D721Med (cell line): ENCODE measurements at places on chromosomes 11 and 22.

- DNase-seq, result no peak
These were observed 49.1 kb downstream of the DSCAML1 start for GRCh38 chr11:117747892-117748291.

GRCh38 chr11:104164028-104164520, at the start of gene PDGFD:
PDGFD (minus strand) TSS chr11:104164147.
- no peak for DNase-seq

DNA sequence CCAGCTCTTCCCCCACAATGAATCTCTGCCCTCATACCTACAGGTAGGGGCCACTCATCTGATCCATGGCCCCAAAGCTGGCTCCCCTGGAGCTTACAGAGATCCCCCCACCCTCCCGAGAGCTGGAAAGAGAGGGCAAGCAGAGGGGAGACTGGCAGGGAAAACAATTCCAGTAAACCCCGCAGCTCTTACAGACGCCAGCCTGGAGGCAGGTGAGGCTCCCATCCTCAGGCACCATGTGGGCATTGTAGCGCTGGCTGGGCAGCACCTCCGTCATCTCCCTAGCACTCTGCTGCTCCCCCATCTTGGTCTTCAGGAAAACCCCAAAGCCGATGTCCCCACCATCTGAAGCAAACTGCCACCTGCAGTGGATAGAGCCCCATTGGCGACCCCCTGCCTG, 14.1 kb downstream of the SEC14L4 start:
- DNase-seq, result no peak

- DNase-seq, result no peak
These were observed 13.3 kb upstream of the KCNQ1OT1 start for GRCh38 chr11:2713094-2713493.

- DNase-seq, result no peak
These were observed 597 bp downstream of the RPUSD4 start for GRCh38 chr11:126210871-126211235.

DNA sequence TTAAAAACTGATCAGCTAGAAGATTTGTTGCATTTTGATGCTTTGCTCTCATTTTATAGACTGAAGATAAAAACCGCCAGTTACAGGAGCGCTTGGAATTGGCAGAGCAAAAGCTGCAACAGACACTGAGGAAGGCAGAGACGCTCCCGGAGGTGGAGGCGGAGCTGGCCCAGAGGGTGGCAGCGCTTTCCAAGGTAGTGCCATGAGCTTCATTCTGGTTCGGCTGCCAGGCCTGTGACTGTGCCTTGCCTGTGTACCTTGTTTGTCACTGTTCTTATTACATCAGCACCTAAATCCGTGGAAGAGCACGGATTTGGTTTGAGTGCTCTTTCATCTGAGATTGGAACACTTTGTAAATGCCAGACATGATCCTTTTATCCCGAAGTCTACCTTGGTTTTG, 61.4 kb downstream of the PPFIA1 start:
- no peak for DNase-seq

DNA sequence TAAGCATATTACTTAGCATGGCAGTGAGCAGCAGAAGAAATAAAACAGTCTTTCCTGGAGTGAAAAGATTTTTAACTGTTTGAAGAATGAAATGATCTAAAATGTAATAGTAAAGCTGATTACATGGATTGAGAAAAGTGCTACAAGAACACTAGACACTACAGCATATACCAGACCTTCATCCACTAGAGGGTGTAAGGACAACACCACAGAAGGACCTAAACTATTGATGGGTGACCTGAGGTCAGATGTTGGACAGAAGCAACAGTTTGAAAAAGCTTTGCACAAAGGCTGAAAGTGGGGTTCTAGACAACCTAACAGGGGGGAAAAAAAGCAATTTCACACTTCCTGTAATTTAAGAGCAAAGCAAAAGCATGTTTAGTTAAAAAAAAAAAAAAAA, 97.7 kb downstream of the RBFOX2 start:
- DNase-seq, result no peak

GRCh38 chr11:67288198-67288451, 978 bp upstream of the ANKRD13D start:
- no peak for DNase-seq

DNA sequence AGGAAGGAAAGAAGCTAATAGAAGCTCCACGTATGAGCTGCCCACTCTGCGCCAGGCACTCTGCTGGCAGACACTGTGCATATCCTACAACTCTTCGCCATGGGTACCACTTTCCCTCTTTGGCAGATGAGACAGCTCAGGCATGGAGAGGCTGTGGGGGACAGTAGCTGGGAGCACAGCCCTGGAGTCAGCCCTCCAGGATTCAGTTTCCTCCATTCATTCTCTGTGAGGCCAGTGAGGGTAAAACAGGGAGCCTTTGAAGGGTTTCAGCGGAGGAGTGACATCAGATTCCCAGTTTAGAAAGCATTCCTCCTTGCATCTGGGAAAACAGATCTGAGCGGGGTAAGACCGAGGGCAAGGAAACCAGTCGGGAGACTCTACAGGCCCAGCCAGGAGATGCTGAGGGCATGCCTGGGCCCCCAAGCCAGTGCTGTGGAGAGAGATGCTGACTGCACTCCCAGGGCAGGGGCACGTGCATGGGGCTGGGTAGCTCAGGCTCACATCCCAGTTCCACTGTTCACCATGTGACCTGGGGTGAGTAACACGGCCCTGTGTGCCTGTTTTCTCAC, 58.3 kb upstream of the EMID1 start:
- DNase-seq, result no peak

- DNase-seq, result no peak
These were observed 15.7 kb downstream of the TPCN2 start for GRCh38 chr11:69064394-69064957.

- DNase-seq, result no peak
These were observed 93.5 kb upstream of the TIMP3 start for GRCh38 chr22:32707971-32708370.

DNA sequence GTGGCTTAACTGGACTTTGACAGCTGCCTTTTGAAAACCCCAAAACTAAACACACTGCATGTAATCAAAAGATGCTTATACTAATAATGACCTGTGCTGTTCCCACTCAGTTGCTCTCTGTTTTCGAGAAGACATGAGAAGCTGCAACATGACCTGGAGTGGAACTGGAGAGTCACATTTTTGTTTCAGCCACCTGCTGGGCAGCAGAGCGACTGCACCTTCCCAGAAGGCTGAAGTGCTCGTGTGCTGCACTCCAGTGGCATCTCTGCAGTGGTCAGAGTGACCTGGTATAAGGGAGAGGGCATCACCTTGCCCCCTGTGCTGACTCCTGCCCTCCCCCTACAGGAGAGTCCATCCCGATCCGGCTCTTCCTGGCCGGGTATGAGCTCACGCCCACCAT, 8.6 kb downstream of the THYN1 start:
- DNase-seq, result no peak

- DNase-seq, result no peak
These were observed 23.4 kb downstream of the PANX1 start for GRCh38 chr11:94151903-94152677.

GRCh38 chr22:38201371-38201710, 453 bp upstream of the MAFF start:
- no peak for DNase-seq

DNA sequence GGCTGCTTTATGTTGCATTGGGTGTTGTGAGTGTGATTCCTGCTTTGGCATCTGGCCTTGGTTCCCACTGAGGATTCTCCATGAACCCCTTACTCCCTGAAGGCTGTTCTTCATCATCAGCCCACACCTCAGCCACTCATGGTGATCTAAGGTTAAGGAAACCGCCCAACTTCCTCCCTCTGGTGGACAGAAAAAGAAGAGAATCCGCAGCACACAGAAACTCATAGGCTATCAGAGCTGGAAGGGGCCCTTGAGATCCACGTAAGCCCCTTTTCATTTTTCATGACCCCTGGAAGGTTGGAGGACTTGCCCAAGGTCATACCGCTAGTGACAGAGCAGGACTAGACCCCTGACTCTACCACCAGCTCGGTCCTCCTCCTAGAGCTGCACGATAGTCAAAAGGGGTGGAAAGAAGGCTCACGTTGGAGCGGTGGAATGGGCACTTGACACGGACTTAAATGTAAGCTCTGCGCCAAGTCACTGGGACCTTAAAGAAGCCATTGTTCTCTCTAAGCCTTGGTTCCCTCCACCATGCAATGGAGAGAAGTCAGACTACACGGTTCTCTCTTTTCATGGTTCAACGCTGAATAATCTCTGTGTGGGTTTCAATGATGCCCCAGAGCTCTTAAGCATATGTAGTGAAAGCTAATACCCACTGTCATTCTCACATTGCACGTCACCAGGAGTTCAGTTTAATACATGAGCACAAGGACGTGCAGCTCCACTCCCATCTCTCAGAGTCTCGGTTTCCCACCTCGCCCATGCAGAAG, 83.6 kb upstream of the CRTAM start:
- no peak for DNase-seq

- DNase-seq, result no peak
These were observed 387.8 kb downstream of the SOX6 start for GRCh38 chr11:15968461-15969130.

- no peak for DNase-seq
These were observed 70.2 kb upstream of the NAV2 start for GRCh38 chr11:19642185-19643158.

GRCh38 chr11:125348674-125349309, 147.3 kb downstream of the FEZ1 start:
- peak; percentile 68 for DNase-seq

- DNase-seq, result no peak
These were observed 132.3 kb downstream of the MED15 start for GRCh38 chr22:20639750-20640149.

DNA sequence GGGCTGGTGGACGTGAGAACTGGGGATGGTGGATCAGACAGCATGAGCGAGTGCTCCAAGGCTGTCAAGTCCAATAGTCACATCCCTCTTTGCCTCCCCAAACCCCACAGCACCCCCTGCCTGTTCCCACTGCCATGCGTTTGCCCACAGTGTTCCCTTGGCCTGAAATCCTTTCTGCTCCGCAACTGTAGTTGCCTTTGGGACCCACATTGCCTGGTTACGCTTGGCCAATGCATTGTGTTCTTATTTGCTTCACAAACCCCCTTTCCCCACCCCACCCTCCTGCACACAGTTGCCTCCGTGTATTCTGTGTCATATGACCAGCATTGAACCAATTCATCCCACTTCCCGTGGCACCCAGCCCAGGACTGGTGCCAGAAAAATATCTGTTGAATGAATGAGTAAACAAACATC, 2.1 kb upstream of the KIAA0930 start:
- no peak for DNase-seq

- DNase-seq, result no peak
These were observed 6.6 kb upstream of the SSTR3 start for GRCh38 chr22:37218771-37219411.

DNA sequence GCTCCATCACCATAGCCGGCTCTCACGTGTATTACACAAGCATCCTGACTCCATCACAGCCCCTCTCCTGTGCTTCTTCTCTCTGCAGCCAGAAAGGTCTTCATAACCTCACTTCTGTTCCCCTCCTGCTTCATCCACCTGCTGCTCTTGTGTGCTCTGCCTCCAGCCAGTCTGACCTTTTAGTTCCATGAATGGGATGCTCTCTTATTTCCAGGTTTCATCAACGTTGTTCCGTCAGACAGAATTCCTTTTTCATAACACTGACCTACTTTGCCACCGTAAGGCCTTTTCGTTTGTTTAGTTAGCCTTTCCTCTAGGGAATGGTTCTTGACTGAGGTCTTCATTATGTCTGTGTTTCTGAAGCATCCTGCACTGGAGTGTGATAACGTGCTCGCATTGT, 18.8 kb downstream of the GRAMD1B start:
- no peak for DNase-seq

DNA sequence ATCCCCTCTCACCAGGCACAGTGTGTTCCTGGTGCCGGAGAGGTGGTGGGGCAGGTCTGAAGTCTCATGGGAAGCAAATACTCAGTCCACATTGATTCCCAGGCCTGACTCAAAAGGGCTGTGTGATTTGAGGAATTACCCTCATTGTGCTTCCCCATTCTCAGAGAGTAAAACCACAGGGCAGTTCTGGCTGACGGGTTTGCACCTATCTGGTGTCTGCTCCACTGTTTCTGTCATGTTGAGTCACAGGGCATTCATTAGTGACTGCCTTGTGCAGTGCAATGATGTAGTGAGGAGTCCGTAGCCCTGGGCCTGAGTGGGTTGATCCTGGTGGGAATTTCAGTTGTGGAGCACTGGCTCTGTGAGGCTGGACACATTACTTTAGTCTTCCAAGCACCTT, 85.2 kb upstream of the ARHGAP20 start:
- DNase-seq, result no peak

GRCh38 chr11:1672613-1673350, 24.2 kb upstream of the KRTAP5-6 start:
- no peak for DNase-seq

GRCh38 chr22:27778294-27779090, 23.1 kb downstream of the MN1 start:
- no peak for DNase-seq

GRCh38 chr11:59943997-59944714, 5.9 kb downstream of the OOSP1 start:
- DNase-seq, result no peak

GRCh38 chr22:24554313-24555164, at the start of gene GUCD1:
GUCD1 (minus strand) TSS chr22:24555138; CDS start chr22:24554991, 147 bp downstream.
- no peak for DNase-seq

DNA sequence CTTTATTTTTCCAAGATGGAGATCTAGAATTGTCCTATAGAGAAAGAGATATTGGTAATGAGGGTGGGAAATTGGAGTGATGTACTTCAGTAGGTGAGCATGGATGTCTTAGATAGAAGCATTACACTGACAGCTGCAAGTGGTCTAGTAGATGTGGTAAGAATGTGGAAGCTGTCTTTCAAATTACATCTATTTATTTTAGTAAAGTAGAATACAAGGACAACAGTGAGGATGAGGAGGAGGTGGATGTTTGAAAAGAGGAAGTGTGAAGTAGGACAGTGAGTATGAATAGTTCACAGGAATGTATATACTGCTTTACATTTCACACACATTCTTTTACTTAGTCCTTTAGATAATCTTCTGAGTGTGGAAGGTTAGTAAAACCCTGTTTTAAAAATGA, 64.2 kb downstream of the HIPK3 start:
- no peak for DNase-seq

GRCh38 chr11:62556875-62557631, 10.4 kb upstream of the AHNAK start:
- no peak for DNase-seq

GRCh38 chr11:35963911-35964310, 20.0 kb downstream of the LDLRAD3 start:
- no peak for DNase-seq

DNA sequence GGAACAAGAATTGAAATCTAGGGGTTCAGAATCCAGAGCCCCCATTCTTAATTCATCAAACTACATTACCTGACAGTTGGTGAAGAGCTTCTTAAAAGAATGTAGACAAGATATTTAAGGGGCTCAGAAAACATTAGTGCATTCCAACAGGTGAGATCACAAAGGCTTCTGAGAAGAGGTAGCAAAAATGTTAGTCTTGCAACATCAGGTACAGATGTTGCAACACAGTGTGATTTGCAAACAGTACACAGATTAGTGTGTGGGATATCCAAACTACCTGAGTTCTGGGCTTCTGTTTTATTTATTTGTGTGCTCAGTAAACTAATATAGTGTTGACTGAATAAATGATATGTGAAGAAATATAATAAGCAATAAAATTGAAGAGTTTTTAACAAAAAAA, 11.8 kb downstream of the CASP4 start:
- DNase-seq, result no peak

- no peak for DNase-seq
These were observed 77.3 kb upstream of the ARFGAP3 start for GRCh38 chr22:42934338-42934737.
